ENCODE measurements at places on chromosomes 16 and 17.

DNA sequence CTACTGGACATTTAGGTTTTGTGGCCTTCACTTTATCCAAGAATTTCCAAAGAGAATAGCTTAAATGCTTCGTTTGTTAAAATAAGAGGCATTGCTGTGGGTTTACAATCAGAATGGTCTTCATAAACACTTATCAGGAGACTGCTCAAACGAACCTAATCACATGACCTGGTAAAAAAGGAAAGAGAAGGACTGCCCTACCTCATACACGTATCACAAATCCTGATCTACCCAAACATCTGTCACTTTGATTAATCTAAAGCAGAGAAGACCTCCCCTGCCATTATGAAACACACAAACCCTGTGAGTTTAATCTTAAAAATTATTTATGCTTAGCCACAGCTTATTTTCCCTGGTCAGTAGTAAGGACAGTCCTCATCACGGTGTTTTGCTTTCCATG is 76.6 kb downstream of the PARN start:
- no peak for DNase-seq

- no peak for DNase-seq
Observed at GRCh38 chr16:54411544-54411943, 125.0 kb upstream of the IRX3 start.

DNA sequence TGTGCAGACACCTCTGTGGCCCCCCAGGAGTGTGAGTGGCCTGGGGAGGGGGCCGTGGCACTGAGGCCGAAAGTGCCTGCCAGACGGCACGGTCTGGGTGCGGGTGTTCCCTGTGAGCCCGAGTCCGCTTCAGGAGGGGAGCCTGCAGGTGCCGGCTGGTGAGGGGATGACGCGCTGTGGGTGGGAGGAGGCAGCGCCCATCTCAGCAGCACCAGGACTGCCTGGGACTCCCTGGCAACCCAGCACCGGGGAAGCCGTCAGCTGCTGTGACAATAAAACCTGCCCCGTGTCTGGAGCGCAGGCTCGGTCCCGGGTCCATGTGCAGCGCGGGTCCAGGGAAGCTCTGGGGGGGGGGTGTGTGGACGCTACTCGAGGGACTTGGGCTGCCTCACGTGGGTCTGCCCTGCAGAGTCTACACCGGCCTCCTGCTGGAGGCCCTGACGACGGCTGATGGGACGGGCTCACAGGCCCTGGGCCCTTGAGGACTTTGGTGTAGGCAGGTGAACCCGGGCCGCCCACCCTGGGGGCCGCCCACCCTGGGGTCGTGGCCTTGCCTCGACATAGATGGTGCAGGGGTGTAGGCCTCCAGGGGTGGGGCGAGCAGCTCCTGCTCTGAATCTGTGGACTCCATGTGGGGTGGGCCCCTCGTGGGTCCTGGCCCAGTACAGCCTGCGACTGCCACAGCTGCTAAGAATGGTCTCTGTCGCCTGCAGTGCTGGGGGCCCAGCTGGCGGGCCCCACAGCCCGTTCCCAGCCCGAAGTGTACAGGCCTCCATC is 5.9 kb upstream of the RAB40C start:
- DNase-seq: no peak

DNA sequence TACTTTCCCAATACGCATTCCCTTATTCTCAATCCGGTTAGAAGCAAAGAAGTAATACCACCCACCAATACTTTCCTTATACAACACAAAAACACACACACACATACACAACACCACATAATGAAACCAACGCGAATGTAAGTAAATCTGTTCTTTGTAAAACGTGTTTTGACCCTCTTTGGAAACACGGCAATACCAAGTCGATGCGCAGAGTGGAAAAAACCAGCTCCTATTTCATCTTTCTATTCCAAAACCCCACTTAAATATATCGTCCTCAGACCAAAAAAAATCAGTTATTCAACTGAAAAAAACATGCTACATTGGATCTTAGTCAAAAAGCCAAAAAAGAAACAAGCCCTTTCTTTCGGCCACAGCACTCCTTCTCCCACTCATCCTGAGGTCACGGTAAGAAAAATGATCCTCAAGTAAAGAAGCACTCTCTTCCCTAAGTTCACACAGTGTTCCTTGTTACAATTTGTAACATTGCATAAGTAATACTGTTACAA is 31.0 kb upstream of the ARL4D start:
- peak; percentile 98 for DNase-seq

GRCh38 chr16:83116274-83116892 is 489.6 kb downstream of the CDH13 start:
- DNase-seq: peak; percentile 59

DNA sequence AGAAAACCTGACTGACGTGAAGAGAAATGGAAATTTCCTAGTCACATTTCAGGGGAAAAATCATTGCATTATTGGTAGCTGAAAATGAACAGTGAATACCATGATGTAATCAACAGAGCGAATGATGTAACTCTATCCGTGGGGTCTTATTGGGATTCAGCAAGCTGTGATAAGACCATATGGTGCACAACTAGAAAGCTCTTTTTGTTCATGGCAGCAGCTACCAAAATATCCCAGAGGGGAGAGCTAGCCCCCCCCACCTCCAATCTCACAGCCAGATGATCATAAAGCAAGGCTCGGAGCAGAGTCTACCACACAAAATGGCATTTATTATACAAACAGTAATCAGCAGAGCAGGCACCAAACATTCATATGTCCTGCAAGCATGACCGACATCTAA is 22.2 kb upstream of the DNAH17 start:
- peak; percentile 67 for DNase-seq

DNA sequence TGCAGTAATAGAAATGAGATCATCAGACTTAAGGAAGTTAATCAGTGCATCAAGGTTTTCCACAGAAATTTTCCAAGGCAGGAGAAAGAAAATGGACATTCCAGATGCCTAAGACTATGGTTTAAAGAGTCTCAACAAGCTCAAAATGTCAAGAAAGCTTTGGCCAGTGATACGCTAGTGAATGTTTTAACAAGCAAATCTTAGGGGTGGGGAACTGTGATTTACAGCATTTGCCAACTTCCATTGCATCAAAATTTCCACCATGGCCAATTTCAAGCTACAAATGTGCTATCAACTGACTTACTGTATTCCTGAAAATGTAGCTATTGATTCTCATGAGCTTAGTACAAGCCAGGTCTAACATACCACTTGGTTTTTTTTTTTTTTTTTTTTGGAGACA is 82.4 kb upstream of the CLEC3A start:
- DNase-seq: no peak

- no peak for DNase-seq
Observed at GRCh38 chr16:16778332-16778731, 399.4 kb downstream of the NPIPA7 start.

DNA sequence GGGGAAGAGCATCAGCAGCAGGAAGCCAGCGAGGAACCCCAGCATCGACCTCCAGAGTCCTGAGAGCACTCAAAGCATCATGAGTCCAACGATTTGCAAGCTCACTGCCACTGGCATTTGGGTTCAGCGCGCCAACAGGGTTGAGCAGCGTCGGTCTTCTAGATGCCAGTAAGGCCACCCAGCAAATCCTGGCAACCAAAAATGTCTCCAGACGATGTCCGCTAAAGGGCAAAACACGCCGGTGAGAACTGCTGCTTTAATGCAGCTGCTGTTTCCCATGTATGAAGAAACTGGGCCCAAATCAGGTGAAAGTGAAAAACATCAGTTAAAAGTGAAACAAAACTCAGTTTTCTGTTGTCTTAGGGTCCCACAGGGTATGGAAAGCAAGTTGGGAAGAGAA is 70.2 kb downstream of the ANKRD11 start:
- DNase-seq: no peak

GRCh38 chr16:48413272-48413671 is 28.1 kb upstream of the SIAH1 start:
- DNase-seq: no peak

- no peak for DNase-seq
Observed at GRCh38 chr17:2849327-2849670, 53.1 kb downstream of the RAP1GAP2 start.

DNA sequence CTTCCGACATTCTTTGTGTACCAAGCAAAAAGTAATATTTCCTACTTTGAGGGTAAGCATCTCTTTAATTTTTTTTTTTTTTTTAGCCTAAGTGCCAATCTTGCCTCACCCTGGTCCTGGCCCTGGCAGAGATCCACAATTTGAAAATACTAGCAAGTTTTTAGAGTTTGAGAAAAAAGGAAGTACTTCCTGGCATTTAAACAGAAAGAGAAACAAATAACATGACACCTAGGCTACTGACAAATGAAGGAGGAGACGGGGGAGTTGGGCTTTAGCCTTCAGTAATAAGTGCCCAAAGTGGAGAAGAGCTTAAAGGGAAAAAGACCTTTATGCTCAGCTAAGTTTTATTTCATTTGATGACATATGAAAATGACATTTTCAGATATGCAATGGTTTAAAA is 92.8 kb downstream of the HS3ST3A1 start:
- DNase-seq: no peak

- no peak for DNase-seq
Observed at GRCh38 chr16:22008215-22009059, 526 bp downstream of the MOSMO start.

GRCh38 chr16:721765-722540 is 1.0 kb downstream of the ANTKMT start:
- no peak for DNase-seq

GRCh38 chr17:39069114-39069756 is 82.2 kb downstream of the PLXDC1 start:
- peak; percentile 54 for DNase-seq

DNA sequence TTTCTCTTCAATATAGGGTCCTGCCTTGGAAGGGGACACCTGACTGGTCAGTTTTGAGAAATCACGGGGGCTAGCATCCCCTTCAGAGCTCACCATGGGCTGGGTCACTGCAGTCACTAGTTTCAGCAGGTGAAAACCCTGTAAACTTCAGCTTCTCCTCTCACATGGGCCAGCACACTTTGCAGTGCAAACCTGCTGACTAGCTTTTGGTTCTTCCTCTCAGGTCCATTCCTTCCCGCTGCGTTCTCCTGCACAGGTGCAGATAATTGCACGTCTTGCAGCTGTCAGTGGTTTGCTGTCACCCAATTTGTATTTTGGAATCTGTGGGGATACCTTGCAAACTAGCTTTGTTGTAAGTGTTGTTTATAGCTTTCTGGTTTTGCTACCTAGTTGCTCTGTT is 95.1 kb downstream of the LYRM1 start:
- DNase-seq: no peak

DNA sequence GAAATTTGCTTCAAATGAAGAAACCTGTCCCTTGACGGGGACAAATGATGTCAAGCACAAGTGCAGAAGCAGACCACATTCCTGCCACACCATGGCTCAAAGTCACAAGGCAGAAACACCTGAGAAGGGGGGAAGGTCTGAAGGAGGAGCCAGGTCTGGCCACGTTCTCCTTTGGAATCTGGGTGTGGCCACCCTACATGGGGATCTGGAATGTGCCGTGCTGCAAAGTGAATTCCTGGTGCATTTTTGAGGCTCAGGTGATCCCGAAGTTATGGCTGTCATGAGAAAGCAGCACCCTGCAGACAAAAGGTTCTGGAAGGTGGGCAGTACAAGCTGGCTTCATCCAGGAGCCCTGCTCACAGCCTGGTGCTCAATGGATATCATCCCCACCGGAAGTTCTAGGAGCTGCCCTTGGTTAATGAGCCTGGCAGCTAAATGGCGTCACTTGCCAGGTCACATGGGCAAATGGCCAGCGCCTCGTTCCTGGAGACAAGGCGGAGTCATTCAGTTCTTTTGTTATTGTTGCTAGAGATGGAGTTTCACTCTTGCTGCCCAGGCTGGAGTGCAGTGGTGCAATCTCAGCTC is 20.1 kb upstream of the ADCY9 start:
- no peak for DNase-seq

GRCh38 chr16:19127205-19127604 is 13.4 kb downstream of the ITPRIPL2 start:
- no peak for DNase-seq

DNA sequence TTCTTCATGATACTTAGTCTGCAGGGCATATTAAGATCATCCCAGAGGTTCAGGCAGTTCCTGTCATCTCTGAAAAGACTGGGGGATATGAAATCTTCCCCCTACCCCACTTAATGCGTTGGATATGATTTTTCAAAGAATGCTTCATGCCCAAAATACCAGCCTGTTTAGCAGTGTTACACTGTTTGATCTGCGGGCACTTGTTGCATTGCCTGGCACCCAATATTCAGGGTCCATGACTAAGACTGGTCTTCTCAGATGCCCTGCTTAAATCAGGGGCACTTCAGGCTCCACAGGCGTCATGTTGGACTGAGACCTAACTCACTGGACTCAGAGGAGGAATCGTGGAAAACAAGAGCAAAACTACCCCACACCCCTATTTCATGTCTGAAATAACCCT is 6.4 kb upstream of the RASL10B start:
- no peak for DNase-seq

DNA sequence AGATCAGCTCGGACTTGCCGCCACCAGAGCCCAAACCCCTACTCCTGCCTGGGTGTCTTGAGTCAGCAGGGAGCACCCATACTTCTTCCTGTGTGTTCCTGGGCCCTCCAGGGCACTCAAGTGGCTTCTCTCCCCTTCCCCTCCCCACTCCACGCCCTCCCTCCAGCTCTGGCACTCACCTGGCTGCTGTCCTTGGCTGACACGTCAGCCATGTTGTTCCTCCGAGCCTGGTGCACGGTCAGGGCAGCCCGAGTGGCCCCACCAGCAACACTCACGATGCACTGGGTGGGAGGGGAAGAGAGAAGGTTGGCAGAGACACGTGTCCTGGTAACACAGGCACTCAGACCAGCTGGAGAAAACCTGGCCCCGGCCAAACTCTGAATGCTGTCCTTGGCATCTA is 11.5 kb downstream of the RUSF1 start:
- DNase-seq: no peak

DNA sequence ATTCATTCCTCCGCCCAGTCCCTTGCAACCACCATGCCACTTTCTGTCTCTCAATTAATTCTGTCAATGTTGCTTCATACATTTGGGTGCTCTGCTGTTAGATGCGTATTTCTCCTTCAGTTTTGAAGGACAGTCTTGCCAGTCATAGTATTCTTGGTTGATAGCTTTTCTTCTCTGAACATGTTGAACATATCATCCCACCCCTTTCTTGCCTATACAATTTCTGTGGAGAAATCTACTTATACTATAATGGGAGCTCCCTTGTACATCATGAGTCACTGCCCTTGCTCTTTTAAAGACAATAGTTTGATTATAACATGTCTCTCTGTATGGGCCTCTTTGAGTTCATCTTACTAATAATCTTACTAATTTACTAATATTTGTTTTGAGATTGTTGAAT is 34.1 kb downstream of the RNF112 start:
- DNase-seq: no peak

- DNase-seq: no peak
Observed at GRCh38 chr17:32311028-32311536, 30.9 kb downstream of the C17orf75 start.

GRCh38 chr17:56545106-56545505 is 48.4 kb upstream of the NOG start:
- DNase-seq: no peak

- DNase-seq: peak; percentile 27
Observed at GRCh38 chr17:64063766-64064224, 43.4 kb upstream of the ICAM2 start.

GRCh38 chr16:81779536-81780320 is 637 bp downstream of the PLCG2 start:
- DNase-seq: no peak

- DNase-seq: no peak
Observed at GRCh38 chr16:51114382-51114781, 36.7 kb downstream of the SALL1 start.
